Left ventricle myocardium inferior (tissue), 1 donor: ENCODE measurements at places on chromosomes 11 and 22.

- peak; percentile 33 for DNase-seq
Measured at GRCh38 chr11:48034926-48035871, 54.8 kb downstream of the PTPRJ start.

DNA sequence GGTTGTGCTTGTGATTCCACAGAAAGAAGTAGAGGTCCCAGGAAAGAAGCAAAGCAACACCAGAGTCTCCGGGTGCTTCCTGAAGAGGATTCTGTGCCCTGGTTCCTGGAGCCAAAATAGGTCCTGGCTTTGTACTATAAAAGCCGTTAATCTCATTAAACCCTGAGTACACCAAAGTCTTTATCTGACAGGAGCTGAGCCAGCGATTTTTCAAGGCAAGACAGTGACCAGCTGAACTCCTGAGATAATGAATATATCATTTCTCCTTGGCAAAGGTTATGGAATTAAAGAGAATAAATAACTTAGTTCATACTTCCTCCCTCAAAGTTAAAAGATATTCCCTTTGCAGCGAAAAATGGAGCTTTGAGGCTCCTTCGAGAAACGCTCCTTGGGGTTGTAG, 5.2 kb downstream of the TMEM138 start:
- no peak for DNase-seq

- DNase-seq, result peak; percentile 70
Measured at GRCh38 chr11:120324932-120325810, at the start of gene TLCD5. Gene TLCD5 (plus strand): TSS chr11:120325299. CDS start chr11:120327442, 2,143 bp downstream.

- no peak for DNase-seq
Measured at GRCh38 chr11:113697756-113698407, 8.2 kb downstream of the TMPRSS5 start.

GRCh38 chr11:75428281-75428724, 4.7 kb downstream of the KLHL35 start:
- DNase-seq, result peak; percentile 94

DNA sequence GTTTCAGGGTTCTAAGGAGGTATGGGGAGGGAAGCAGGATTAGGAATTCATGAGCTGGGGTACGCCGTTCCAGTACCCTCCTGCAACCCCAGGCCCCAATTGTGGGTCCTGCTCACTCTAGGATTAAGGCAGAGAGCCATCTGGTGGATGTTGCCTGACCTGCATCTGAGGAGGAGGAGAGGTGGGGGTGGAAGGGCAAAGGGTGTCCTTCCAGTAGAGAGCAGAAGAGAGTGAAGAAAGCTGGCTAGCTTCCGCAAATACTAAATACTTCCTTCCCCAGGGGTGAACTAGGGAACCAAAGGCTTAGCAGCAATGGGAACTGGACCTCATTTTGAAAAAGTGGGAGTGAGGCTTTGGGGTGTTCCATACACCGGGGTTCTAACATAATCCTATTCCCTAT, 10.6 kb downstream of the LRRC51 start:
- peak; percentile 57 for DNase-seq

DNA sequence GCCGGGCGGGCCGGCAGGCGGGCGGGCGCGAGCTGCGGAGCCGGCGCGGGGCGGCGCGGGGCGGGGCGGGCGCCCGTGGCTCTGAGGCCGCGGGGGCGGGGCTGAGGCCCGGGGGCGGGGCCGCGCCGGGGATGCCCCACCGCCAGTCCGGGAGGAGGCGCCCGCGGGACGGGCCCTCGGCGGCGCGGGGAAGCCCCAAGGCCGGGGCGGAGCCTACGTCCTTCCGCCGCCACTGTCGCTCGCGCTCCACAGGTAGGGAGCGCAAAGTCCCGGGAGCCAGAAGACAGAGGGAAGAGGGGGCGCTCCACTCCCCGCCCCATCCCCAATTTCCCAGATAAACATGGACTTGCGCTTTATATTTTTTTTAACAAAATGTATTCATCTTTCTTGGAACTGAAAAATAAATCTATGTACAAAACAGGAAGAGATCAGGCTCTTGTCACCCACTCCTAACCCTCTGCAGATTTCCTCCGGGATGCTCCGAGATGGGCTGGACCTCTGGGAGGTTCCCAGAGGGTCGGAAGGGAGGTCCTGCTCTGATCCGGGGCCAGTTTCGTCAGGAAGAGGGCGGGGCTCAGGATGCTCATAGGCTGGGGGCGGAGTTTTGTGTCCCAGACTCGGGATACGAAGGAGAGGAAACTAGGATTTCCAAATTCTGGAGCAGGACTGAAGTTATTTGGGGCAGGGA, at the start of gene MAP4K2:
Gene MAP4K2 (minus strand): TSS at position 57 of the 688 bp plus-strand sequence. CDS start 65 bp downstream, outside the sequence.
- DNase-seq, result peak; percentile 91

DNA sequence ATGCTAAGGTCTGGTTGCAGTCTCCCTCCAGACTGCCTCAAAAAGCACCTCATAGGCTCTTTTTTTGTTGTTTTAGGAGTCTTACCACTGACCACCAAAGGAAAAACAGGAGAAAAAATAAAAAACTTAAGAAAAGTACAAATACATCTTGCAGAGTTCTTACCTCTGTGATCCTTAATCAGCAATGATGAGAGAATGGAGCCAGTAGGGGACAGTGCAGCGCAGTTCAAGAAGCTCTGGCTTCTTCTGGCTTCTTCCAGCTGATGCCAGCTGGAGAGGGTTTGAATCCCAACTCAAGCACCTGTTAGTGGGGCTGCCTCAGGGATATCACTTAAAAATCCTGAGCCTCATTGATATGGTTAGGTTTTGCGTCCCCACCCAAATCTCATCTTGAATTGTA, 223.3 kb upstream of the ISX start:
- DNase-seq, result no peak

- DNase-seq, result no peak
Measured at GRCh38 chr11:126722006-126722736, 278.4 kb downstream of the KIRREL3 start.

DNA sequence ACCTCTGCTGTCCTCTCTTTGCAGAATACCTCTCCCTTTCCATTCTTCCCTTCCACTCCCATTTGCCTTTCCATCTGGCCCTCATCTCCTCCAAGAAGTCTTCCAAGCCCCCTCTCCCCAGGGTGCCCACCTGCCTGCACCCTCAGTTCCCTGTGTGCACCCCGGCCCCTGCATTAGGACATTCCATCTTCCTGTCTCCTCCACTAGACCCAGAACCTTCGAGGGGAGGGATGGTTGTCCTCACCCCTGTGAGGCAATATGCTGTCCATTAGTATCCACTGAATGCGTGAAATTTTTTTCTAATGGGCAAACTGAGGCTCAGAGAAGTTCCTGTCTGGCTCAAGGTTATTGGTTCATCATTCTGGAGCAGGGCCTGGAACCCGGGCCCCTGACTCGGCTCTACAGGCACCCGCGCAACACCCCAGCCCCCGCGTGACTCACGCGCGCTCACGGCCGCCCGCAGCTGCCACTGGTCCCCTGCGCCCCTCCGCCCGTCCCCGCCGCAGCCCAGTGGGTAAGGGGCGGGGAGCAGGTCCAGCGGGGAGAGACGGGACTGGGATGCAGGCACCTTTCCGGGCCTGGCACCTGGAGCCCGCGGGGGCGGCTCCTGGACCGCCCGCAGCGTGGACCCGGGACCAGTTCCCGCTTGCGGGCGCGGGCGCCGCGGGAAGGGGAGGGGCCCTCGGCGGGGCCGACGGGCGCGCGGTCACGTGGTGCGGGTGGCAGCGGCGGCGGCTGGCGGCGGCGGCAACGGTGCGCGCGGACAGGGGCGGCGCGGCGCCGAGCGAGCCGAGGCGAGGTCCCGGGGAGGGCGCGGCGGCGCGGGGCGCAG, 7.0 kb downstream of the SEPTIN3 start:
- DNase-seq, result peak; percentile 31

DNA sequence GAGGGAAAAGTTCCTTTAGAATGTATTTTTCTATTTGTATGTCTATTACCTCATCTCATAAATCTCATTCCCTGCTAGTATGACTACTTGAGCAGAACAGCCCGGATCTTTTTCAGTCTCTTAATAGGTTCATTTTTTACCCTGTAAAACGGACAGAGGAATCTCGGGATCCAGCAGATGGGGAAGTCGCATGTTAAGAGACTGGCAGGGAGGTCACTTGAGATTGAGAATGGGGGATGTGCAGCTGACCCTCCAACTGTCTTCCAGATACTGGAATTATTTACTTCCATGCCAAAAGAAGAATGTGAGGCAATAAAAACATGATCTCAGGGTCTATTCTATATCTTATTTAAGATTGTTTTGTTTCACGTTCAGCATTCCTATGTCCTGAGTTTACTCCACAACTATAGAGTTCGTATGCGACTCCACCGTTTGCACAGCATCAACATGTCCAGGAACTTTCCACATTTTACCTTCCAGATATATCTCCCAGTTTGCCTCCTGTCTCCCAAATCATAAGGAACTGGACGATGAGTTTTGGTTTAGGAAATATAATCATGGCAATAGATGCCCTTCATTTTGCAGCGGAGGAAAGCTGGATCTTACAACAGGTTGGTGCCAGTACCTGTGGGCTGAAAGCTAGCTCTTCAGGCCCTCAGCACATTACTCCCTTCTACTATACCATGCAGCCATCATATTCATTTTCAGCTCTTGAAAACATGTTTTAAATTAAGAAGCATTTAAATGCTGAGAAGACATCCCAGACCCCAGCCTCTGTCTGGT, 181.5 kb downstream of the MAML2 start:
- DNase-seq, result no peak

DNA sequence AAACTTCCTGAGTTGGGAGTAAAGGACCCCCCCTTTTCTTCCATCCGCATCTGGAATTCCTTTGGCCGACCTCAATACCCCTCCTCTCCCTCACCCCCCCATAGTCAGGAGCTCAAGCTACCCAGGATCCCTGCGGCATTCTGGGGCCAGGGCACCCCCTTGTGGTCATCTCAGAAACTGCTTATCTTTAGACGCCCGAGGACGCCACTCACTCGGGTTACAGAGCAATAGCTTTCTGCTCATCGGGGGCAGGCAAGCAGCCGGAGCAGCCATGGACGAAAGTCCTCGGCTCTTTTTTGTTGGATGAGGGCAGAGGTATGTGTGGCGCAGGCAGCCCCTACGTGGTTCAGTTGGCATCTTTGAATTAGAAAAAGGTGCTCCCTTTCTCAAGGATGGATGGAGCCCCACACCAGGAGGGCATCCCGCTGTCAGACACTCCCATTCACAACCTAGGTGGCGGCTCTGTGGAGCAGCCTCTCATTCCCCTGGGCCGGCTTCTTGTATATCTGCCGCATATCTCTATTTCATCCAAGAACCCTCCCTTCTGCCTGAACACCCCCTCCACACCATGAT, 2.3 kb downstream of the C1QTNF5 start:
- DNase-seq, result peak; percentile 65

DNA sequence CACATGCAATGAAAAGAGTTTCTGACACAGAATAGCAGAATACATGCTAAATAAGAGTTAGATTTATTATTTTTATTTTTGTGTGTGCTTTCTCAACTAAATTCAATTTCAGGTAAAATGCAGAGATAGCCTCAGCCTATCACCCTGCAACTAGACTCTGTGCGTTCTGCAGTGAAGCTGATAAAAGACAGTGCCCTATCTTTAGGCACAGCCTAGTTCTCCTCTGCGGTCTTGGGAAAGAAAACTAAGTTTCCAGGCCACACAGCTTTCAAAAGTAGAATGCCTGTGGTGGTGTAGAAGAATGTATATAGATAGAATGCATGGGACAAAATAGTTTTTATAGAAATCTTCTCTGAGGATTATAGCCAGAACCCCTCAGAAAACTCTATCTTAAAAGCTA, 12.0 kb upstream of the MMP1 start:
- no peak for DNase-seq

DNA sequence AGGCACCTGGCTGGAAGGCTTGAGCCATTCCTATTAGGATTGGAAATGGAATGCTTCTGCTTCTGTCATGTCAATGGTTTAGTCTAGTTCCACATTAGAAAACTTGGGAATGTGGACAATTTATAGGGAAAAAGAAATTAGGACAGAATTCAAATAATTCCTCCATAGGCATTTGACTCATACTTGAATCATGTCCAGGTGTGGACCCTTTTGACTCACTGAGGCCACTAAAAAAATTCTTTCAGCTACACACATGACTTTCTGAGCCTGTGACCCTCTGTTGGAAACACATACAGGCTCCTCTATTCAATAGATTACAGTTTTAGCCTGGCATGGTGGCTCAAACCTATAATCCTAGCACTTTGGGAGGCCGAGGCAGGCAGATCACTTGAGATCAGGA, 100.5 kb downstream of the RASSF10 start:
- DNase-seq, result no peak

DNA sequence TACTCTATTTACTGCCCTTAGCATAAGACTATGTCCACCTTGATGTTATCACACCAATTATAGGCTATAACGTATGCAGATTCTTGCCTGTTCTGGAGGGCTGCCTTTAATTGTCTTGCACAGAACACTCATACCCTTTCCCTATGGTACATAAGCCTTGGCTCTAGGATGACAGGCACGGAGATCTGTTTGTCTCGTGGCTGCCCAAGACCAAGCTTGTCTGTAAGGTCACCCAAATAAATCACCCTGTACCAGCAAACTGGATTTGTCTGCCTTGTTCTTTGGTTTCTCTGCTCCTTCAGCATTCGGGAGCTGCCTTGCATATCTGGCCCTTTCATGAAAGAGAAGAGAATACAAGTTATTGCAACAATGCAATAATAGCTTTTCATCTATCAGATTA, 7.5 kb upstream of the TSGA10IP start:
- no peak for DNase-seq

DNA sequence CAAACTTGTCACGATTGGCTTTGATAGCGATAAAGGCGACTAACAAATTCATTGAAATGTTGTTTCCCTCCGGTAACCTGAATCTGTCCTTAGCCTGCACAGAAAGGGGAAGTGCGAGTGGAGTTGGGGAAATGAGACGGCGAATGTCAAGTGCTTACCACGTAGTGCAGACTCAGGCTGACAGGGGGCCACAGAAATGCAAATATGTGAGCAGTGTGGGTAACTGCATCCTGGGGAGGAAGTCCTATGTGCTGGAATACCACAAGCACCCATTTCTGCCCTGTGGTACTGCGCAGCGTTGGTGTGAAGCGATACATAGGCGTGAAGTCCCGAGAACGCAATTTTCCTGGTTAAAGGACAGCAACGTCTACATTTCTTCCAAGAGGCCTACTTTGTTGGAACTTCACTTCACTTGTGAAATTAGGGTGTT, 869 bp upstream of the EIF4ENIF1 start:
- DNase-seq, result peak; percentile 16

DNA sequence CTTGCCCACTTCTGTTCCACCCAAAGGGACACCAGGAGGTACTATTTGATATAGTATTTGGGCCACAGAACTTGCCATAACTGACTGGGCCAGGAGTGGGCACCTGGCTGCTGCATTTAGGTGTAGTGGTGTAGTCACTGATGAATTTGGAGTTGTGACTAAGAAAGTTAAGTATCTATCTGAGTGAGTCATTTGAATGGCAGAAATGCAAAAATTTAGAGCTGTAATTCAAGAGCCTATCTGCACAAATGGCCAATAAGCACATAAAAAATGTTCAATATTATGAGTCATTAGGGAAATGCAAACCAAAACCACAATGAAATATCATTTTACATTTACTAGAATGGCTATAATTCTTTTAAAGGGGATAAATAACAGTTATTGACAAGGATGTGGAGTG, 14.7 kb downstream of the GLYATL2 start:
- no peak for DNase-seq
